ENCODE measurements at places on chromosomes 7 and 10.
A peak's percentile ranks its signal among the peaks of the same experiment; 100 is the strongest.

DNA sequence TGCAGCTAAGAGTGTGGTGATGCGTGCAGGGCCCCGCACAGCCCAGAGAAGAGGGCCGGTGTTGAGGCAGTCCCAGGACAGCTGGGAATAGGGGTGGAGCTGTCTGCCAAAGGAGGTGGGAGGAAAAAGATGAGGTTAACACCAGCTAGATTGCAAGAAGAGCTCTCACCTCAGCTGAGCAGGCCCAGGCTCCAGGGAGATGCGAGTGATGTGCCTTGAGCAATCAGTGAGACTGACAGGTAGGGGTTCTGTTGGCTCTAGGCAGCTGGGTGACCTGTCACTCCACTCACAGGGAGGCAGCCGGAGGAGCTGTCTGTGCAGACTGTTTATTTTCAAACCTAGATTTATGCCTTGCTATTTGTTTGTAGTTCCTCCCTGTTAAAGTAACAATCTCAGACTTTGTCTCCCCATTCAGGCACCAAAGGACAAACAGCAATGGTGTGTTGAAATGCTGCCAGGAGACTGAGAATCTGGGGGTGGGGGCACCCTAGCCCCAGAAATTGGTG, 205.1 kb upstream of the CXCL12 start:
- DNase-seq = no peak

GRCh38 chr10:84654671-84655070, 326.3 kb downstream of the CCSER2 start:
- no peak for DNase-seq

- DNase-seq = no peak
Observed at GRCh38 chr7:90669492-90669891, 73.4 kb downstream of the CDK14 start.

- DNase-seq = no peak
Observed at GRCh38 chr7:112994656-112995055, 92.0 kb downstream of the GPR85 start.

DNA sequence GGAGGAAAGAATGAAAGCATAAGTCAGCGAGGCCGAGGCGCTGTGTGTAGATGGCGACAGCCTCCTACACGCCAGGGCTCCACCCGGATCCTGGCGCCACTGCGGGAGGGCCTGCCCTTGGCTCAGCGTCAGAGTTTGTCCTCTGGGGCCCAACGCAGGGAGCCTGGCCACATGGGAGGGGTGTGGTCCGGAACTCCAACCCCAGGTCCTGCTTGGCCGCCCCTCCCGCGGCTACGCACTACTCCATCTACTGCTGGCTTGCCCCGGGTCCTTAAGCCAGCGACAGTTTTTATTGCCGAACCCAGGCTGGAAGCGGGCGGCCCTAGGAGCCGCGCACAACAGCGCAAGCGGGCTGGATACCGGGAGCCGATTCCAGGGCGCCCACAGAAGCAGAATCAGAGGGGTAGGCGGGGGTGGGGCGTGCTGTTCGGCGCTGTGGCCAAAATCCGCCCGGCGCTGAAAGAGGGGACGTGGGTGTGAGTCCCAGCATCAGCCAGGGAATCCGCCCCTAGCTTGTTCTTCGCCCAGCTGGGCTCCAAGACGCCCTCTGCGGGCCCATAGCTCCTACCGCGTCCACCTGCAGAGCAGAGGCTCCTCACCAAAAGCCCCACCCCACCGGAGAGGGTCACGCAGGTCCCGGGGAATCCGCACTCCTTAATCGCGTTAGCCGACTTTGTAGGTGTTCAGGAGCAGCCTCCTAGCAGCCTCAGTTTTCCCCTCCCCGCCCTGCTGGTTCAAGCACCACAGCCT, 4.5 kb downstream of the KAZALD1 start:
- DNase-seq = peak; percentile 87

DNA sequence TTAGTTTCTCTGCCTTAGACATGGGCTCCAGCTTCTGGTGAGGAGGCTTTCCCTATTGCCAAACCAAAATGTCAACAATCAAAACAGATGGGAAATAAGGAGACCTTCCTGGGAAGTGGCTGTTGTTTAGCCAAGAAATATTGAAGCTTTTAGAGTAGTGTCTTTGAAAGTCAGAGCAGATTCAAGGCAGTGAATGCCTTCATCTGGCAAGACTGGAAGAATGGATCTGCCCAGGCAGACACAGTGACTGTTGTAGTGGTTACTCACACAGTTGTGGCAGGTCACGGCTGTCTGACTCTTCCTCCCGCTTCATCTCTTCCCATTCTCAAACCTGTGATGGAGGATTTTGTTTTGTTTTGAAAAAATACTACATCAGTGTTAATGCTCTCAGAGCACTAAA, 154.1 kb upstream of the ADO start:
- DNase-seq = no peak
